Hypothalamus (tissue), 51 donors: ENCODE measurements at places on chromosomes 3 and 15.

DNA sequence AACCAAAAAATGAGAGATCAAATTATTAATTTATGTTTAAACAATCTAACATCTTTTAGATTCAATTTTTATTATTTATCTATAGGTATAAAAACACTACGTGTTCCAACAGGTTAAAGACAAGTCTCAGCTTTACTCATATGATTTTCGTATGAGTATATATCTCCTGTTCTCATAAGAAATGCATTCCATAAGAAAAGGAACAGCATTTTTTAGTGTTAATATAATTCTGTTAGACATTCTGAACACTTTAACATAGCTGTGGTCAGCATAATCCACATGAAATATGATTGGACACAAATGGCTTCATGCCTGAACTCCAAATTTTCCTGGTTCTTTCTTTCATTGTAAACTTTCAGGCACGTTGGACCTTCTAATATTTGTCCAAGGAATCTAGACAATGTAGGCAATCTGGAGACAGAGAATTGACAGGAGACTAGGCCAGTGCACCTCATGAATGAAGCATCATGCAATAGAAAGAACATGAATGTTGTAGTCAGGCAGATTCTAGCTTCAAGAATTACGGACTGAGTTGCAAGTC, 1122.0 kb upstream of the ALCAM start:
- no peak for DNase-seq

GRCh38 chr3:197951392-197951990, 1.5 kb downstream of the RPL35A start:
- DNase-seq: no peak

DNA sequence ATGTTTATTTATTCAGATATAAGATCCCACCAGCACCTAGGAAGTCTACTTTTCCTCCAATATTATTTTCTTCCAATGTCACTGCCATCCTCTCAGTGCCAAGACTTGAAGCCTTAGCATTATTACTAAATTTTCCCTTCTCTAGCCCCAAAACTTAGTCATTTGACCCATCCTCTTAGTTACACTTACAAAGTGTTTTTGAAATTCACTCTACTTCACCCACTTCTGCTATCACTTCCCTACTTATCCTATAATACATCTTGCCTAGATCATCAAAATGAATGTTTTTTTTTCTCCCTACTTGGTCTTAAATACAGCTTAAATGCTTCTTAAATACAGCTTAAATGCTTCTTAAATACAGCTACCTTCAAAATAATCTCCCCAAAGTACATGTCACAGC, 376.6 kb downstream of the RSL24D1 start:
- no peak for DNase-seq

- no peak for DNase-seq
Measured at GRCh38 chr3:25558121-25558520, 106.6 kb downstream of the TOP2B start.

GRCh38 chr15:59736181-59736580, 47.1 kb upstream of the BNIP2 start:
- no peak for DNase-seq

- no peak for DNase-seq
Measured at GRCh38 chr15:41832875-41833274, 5.0 kb downstream of the JMJD7 start.

DNA sequence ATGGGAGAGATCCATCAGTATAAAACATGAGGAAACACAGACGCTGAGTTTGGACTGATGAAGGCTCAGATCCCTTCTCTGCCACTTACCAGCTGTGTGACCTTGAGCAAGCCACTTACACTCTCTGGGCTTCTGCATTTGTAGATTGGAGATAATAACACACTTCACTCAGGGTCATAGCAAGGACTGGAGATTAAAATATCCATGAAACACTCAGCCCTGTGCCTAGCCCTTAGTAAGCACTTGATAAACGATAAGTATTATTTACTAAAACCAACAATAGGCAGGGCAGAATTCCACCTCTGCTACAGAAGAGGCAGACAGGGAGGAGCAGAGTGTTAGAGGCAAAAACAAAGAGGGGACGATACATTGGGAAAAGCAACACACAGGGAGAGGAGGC, 420.5 kb upstream of the WNT5A start:
- no peak for DNase-seq

DNA sequence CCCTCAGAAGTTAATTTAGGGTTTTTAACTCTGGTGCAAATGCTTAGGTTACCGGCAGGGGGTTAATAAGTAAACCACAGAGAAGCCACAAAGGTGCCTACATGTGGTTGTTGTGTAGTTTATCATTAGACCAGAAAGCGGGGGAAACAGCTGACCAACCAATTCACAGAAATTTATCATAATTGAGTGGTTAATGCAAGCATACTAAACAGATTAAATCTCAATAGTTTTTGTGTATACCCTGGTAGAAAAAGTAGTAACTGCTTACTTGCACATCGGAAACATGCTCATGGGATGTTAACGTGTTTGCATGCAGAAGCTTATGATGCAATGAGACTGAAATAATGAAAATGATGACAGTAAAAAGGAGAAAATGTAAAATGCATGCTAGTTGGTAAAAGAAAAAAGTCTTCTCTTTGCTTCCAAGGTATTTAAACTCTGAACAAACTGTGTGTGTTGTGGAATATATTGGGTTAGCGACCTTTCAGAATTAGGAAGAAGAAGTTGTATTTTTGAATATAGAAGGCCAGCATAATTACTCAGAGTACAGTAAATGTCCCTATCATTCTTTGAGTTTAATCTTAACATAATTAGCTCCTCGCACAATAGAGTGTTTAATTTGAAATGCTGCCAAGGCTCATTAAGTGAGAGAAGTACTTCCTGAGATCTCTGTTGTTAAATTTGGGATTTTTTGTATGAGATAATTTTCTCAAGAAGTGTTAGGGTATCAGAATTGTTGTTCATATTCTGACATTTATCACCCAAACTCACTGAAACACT, 316.2 kb downstream of the PTPRG start:
- no peak for DNase-seq

GRCh38 chr15:64105113-64105704, 9.4 kb downstream of the SNX1 start:
- no peak for DNase-seq

- DNase-seq: peak; percentile 34
Measured at GRCh38 chr3:9715764-9716437, 12.3 kb downstream of the CPNE9 start.

GRCh38 chr3:99049164-99049563, 147.7 kb upstream of the DCBLD2 start:
- no peak for DNase-seq

DNA sequence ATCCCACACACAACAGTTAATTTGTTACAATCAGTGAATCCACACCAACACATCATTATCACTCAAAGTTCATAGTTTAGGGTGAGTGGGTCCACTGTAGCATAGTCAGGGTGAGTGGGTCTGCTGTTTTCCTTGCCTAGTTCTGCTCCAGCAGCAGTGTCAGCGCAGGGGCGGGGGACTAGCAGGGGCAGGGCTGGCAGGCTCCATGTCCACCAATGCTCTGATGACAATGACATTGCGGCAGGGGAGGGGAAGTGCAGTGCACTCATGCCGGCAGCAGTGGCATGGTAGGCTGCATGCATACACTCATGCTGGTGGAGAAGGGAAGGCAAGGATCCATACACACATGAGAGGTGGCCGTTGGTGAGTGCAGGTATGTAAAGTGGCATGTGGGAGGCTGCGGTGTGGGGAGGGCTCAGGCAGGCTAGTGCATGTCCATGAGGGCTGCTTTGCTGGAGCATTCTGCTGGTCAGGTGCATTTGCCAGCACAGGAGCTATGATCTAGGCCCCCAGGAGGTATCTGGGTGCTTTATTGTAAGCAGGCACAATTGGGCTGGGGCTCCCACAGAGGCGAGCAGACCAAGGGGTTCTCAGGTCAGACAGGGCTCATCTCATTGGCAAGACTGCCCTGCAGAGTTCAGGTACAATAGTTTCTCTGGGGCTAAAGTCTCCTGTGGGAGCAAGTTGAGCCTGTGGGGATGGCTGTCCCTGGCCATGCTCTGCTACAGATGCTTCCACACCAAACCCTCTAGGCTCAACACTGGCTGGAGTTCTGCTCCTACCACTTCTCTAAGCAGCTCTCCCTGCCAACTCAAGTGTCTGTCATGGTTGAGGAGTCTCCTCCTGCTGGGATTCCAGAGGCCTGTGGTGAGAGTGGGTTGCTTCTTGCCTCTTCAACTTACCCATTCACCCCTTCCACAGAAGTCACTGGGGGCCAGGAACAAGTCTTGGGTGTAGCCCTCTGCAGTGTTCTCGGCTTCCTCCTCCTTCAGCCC, 81.3 kb downstream of the KCNAB1 start:
- no peak for DNase-seq

- no peak for DNase-seq
Measured at GRCh38 chr3:159620873-159621272, 367.8 kb upstream of the IL12A start.

- no peak for DNase-seq
Measured at GRCh38 chr3:150184426-150185071, 213.9 kb upstream of the PFN2 start.

- no peak for DNase-seq
Measured at GRCh38 chr3:187242900-187243299, 45.6 kb downstream of the RTP1 start.

DNA sequence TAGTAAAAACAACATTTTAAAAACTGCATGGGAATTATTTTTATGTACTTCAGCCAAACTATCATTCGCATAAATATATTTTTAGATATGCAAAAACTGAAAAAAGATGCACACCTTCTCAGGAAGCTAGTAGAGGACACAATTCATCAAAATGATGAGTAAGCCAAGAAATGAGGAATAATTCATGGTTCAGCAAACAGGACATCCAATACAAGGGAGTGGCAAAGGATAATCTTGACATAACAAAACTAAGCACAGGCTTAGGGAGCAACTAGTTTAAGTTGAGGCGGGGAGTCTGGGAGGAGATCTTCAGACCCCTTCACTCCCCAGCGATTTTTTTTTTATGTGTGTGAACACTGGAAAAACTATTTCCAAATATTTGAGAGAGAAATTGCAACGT, 93.7 kb downstream of the ZNF280D start:
- DNase-seq: no peak

GRCh38 chr3:43365601-43366305, 79.4 kb downstream of the SNRK start:
- no peak for DNase-seq

GRCh38 chr15:62075595-62076277, 9.0 kb downstream of the C2CD4A start:
- no peak for DNase-seq

DNA sequence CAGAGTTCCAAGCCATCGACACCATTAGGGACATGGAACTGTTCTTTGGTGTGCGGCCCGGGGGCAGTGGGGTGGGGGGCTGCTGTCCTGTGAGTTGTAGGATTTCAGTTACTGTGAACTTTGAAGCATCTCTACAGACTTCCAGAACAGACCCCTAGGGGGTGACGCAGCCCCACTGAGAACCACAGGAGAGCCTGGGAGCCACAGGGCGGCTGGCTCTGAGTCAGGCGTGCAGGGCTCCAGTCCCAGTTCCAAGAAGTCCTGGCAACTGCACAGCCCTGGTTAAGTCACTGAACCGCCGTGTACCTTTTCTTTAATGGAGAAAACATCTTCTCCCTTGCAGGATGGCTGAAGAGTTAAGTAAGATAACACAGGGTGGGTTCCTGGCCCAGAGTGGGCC, 23.5 kb upstream of the LRTM1 start:
- peak; percentile 73 for DNase-seq

DNA sequence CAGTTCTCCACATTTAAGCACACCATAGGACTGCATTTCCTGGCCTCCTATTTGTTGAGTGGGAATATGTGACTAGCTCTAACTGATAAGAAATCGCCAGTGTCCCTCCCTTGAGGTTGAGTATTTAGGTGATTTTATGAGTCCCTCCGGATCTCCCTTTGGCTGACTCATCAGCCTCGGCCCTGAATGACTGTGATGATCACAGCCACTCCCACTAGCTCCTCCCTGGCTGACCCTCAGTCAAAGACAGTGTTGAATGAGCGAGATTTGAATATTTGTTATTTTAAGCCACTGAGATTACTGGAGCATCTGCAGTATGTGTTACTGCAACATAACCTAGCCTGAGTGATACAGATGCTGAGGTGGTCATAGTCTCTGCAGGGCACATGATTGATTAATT, 515.3 kb downstream of the EPHB1 start:
- no peak for DNase-seq

DNA sequence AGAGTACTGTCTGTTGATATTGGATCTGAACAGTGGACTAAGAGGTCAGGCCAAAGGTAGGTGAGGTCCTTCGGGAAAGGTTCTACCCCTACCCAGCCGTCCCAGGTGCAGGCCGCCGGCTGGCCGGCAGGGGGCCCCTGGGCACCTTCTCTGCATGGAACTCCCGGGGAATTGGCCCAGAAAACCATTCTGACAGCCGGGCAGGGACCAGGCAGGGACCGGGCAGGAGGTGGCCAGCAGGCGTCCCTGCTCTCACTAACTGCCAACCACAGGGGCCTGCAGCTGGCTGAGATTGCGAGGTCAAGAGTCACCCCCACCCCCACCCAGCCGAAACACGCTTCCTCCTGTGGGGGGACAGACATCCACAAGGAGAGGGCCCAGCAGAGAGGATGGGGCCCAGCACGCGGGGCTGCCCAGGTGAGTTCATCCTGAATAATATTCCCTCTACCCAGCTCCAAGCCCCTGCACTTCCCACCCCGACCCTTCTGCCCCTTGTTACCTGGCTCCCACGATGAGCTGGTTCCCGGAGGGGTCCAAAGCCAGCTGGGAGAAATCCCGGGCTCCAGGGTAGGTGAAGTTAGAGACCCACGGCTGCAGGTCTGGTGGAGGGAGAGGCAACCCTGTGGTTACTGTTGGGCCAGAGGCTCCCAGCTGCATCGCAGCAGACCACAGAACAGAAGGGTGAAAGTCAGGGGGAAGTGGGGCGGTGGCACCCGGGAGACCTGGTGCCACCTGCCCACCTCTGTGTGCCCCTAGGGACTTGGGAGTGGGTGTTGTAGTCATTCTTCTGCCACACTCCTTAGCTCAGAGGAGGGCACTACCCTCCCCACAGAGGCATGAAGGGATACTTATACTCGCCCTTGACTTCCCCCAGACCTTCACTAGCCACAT, 84.4 kb downstream of the SEMA5B start:
- peak; percentile 55 for DNase-seq

DNA sequence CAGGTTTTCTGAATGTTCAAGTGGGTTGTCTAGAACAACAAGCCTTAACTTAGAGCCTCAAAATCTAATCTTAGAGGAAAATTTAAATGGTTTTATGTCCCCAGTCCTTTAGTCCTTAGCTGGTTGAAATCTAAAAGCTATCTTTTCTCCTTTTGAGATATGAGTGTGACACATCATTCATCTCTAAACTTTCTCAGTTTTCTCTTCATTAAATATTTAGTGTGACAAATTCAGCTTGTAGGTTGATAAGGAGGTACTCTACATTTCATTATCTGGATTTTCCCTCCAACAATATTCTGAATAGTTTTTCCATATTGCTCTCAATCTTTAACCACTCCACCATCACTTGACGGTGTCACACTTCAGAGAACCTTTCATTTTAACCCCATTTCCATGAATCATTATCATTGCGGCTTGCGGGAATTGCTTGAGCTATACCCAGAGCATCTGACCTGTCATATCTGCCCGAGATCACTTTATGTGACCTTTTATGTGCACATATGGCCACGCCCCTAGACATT, 16.1 kb upstream of the ATP8B4 start:
- DNase-seq: no peak

- peak; percentile 50 for DNase-seq
Measured at GRCh38 chr3:43001094-43001553, 22.0 kb downstream of the GASK1A start.
